ENCODE measurements at places on chromosomes 5 and 9.

- DNase-seq = no peak
These were observed 10.2 kb upstream of the IL12B start for GRCh38 chr5:159340511-159340910.

DNA sequence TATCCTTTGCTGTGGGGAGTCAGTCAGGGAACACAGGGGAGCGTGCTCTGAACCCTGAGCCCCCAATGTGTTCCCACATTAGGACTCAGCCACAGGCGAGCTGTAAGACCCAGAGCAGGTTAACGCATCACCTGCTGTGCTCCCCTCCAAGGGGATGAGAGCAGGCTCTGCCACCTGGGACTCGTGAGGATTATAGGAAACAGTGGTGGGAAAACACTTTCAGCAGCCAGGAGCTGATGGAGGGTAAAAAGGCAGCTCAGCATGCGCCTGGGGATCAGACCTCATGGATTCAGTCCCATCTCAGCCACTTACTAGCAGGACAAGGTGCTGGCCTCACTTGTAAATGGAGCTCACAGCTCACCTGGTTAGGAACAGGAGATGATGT is 9.2 kb downstream of the JADE2 start:
- no peak for DNase-seq

DNA sequence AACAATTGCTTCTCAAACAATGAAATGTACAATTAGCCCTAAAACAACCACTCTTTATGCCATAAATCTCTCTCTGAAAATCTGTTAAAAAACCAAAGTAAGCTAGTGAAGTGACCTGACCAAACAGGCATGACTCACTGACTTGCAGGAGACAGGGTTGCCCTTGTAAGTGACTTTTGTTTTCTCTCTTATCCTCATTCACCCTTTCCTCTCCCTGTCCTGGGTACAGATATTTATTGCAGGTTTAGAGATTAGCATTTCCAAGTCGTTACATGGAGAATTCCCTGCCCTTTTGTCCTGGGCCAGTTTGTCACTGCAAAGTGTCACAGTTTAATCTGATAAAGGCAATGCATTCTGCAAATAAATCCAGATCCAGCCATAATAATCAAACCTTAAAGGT is 484.2 kb downstream of the IRX1 start:
- no peak for DNase-seq

DNA sequence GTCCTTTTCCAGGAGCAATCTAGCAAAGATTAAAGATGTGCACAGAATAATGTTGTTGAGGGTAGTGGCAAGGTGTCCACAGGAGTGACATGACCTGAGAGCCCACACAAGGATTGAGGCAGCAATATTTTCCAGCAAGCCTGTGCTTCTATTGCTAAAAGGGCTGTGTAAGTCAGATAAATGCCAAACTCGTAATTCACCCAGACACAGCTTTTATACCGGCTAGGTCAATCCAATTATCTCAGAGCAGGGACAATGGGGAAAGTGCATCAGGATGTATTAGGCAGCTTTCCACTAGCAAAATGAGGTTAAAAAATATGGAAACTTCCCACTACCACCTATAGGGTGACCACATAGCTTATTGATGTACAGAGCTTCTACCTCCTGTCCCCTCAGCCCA is 34.8 kb upstream of the RAB3C start:
- DNase-seq = no peak

DNA sequence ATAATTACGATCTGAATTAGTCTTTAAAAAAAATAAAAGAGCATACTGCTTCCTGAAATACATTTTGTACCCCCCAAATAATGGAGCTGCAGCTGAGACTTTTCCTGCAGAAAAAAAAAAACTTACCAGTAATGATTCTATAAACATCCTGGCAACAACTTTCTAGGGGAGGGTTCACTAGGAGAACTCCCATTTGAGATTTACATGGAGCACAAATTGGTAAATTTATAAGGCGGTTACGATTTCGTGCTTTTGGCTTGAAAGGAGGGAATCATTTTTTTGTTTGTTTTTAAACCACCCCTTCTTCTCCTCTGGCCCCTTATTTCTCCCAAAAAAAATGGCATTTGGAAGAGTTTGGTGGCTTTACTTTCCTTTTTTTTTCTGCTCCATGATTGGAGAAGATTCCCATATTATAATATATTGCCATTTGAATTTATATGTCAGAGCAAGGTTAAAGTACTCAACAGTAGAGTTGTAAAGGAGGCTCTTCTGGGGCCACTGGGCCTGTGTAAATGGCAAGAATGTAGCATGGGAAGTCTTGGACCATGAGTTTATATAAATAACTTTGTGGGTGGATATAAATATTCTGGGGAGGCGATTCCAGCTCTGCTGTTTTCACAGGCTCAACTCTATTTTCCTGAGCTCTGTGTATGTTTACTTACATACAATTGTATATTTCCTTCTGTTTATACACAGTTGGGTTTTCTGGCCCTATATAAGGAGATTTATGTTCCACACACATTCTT is 159.9 kb downstream of the CSNK1G3 start:
- DNase-seq = no peak

GRCh38 chr5:60594715-60595477 is 105.1 kb downstream of the DEPDC1B start:
- DNase-seq = no peak

GRCh38 chr9:105066275-105066865 is 138.4 kb upstream of the ABCA1 start:
- peak; percentile 94 for DNase-seq

- no peak for DNase-seq
These were observed 430.1 kb upstream of the DAB2 start for GRCh38 chr5:39854771-39855410.

Measured in AML-193 (cell line).